ENCODE measurements at places on chromosomes 16 and 17.

DNA sequence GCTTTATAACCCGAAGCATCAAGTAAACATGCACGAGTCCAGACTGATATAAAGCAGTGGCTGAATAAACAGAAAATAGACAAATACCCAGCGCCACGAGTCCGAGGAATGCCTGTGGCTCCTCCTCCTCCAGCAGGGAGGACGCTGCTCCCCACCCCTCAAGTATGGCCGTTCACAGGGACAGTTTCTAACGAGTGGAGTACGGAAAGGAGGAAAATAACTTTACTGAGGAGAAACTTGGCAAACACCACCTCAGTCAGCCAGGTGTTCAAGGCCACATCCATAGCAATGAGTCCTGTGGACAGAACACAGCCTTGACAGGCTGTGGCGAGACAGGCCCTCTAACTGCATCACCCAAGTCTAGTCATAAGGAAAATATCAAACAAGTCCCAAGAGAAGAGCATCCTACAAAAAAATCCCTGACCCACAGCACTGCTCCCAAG is 9.2 kb downstream of the ZDHHC7 start:
- peak; percentile 76 for DNase-seq

DNA sequence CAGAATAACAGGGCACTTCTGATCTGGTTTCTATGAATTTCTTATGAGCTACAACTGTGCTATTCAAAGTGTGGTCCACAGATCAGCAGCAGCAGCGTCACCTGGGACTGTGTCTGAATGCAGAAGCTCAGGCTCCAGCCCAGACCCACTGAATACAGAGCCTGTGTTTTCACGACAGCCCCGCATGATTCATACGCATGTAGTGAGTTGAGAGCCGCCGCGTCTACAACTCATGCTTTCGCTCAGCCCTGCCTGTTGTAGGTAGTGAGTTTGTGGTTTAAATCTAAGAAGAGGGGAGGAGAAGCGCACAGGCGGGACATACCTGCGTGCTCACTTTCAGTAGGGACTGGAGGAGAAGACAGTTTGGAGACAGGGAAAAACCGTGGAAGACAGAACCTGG is 28.5 kb upstream of the ELAC2 start:
- DNase-seq, result no peak

- DNase-seq, result no peak
Observed at GRCh38 chr16:30137897-30138296, 14.9 kb upstream of the MAPK3 start.

GRCh38 chr17:19311016-19311415 is 51.5 kb downstream of the B9D1 start:
- DNase-seq, result no peak

GRCh38 chr17:33602981-33603380 is 309.9 kb upstream of the ASIC2 start:
- DNase-seq, result no peak

- DNase-seq, result peak; percentile 96
Observed at GRCh38 chr16:87457709-87458423, 35.0 kb downstream of the ZCCHC14 start.

GRCh38 chr16:47592232-47592631 is 131.1 kb downstream of the PHKB start:
- no peak for DNase-seq

DNA sequence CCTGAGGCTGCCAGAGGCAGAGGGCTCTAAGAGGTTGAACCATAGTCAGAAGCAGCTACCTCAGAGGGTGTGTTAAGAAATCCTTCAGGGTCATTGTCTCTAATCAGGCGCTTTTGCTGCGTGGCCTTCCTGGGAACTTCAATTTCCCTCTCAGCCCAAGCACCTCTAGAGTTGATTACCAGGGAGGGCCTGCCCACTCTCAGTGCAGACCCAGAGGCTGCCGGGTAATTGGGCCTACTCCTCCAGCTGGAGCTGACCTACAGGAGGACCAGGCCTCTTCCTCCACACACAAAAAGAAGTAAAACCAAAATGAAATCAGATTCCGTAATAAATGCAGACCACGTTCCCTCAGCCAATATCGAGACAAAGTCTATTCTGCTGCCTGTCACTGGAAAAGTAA is 305.0 kb upstream of the CCL2 start:
- no peak for DNase-seq

DNA sequence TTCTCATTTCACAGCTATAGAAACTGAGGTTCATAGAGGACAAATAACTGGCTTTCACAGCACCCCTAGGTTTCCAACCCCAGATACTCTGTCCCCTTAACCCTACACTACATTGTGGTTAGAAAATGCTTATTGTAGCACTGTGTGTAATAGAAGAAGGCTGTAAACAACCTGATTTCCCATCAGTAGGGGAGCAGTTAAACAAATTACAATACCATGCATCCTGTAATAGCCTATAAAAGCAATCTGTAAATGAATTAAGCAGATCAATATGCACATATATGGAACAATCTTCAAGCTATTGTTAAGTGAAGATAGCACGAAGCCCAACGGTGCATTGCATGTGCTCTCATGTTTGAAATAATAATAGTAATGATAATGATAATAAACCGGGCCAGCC is 39.2 kb upstream of the XPO6 start:
- no peak for DNase-seq

DNA sequence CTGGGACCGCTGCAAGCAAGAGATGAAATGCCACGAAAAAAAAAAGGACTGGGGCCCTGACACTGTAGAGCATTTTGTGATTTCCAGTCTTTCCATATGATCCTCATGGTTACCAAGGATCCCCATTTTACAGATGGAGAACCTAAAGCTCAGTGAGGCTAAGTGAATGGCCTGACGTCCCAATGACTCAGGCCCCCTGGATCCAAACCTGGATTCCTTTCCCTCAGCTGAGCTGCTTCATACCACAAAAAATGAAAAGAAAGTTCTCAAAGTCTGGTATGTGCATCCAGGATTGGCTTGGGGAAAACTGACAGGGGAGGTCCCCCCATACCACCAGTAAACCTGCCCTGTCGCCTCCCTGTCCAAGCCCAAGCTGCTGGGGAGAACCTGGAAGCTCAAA is 80.5 kb downstream of the TEX14 start:
- DNase-seq, result no peak

DNA sequence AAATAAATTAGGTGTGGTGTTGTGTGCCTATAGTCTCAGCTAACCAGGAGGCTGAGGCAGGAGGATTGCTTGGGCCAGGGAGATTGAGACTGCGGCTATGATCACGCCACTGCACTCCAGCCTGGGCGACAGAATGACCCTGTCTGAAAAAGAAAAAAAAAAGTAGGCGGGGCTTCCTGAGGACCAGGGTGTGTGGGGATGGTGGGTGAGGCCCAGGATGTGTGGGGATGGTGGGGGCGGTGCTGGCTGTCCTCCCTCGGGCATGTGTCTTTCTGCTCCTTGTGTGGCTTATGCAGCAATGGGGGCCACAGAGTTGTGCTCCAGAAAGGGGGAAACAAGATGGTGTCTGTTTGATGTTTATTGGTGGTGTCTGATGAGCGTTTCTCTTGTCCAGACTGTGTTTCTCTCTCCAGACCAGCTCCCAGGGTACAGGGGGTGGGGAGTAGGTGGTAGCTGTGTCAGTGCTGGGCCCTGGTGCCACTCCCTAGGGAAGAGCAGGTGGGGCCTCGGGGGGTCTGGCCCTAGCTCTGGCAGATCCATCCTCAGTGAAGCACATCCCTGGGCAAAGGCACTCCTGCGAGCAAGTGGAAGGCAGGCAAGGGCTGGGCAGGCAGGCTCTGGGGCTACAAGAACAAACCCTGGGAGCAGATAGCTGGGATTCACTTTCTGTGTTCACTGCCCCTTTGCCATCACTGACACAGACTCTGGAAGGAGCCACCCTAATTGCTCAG is 2.3 kb downstream of the LCAT start:
- DNase-seq, result no peak

DNA sequence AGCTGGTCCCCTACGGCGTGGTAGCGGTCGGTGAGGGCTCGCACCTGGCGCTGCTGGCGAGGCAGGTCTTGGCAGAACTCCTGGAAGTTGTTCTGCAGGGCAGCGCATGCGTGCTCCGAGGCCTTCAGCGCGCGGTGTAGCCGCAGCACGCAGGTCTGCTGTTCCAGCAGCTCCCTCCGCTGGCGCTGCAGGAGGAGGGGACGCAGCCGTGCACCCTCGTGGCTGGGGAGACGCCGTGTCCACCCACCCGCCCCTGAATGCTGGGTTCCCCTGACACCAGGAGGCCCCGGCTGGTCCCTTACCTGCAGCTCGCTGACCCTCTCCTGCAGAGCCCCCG is 12.2 kb downstream of the EVPL start:
- DNase-seq, result no peak

DNA sequence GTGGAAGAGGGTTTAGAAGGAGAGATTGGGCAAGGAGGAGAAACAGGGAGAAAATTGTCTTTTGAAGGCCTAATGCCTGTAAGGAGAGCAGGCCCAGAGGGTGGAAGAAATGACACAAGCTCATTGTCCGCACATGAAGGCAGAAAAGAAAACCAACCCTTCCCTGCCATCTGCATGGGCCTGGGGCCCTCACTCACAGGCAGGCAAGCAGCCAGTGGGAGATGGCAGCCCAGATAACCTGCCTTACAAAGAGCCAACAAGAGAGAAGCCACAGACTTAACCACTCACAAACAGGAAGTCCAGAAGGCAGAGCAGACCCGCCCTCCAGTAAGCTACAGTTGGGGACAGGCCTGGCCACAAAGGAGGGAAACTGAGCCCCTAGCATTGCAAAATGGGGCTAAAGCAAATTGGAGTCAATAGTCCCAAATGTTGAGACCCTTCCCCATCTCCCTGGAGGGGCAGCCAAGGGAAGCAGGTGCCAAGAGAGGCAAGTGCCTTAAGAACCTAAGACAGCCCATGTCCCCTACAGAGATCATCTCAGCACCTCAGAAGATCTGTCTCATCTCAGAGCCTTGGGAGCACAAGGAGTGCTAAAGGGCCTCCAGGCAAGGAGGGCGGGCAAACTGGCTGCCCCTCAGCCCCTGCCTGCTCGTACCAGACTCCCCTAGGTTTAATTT is 7.3 kb upstream of the TSPOAP1 start:
- DNase-seq, result no peak

DNA sequence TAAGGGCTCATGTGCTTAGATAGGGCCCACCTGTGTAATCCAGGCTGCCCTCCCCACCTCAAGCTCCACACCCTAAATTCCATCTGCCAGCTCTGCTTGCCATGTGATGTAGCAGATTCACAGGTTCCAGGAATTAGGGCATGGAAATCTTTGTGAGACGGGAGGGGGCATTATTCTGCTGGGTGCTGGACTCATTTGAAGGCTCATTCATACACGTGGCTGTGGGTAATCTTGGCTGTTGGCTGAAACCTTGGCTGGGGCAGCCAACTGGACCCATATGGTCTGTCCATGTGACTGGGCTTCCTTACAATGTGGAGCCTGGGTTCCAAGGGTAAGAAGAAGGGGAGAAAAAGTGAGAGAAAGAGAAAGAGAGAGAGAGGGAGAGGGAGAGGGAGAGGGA is 115.1 kb downstream of the CYLD start:
- DNase-seq, result no peak

DNA sequence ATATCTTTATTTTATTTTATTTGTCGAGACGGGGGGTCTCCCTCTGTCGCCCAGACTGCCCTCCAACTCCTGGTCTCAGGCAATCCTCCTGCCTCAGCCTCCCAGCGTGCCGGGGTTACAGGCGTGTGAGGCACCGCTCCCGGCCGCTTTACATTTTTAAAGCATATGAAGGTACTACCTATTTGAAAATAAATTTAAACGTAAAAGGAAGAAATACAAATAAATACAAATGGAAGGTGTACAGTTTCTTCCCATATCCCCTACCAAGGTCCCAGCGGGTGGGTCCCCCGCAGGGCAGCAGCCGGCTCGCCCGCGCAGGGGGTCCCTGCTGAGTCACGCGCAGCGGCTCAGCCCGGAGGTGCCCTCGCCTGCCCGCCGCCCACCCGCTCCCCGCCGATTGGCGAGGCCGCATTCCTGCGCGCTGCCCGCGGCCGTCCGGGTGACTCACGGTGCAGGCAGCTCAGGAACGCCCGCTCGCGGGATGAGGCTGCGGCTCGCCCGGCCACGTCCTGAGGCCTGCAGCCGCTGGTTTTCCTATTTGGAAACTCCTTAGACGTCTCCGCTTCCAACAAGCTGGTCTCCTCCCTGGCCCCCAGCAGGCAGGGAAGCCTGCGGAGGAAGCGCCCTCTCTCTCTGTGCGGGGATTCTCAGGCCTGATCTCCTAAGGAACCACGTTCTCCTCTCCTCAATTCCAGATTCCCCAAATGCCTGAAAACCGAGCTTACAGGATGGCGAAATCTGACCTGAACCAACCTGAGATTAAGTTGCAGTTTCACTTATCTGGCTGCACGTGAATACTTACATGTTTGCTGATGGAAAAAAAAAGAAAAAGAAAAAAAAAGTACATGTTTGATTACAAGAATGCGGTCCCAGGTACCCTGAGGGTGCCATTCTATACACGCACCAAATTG is 54.8 kb upstream of the MAP3K14 start:
- DNase-seq, result peak; percentile 94

GRCh38 chr17:68383443-68384321 is 73.6 kb downstream of the WIPI1 start:
- peak; percentile 94 for DNase-seq

- DNase-seq, result peak; percentile 29
Observed at GRCh38 chr16:11224894-11225676, 30.9 kb downstream of the SOCS1 start.

DNA sequence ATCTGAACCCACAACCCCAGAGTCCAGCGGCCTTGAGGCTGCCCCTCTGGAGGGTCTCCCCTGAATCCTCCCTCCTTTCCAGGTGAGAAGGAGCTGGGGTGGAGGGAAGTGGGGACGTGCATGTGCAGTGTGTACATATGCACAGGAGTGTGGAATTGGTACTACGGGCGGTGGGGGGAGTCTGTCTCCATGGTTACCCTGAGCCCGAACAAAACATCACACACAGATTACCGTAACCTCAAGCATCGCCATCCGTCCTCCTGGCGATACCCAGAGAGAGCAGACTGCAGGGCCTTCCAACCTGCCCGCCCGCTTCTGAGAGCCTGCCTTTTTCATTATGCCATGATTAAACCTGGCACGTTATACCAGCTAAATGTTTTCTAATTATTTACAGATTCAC is 25.1 kb downstream of the GSG1L start:
- no peak for DNase-seq

DNA sequence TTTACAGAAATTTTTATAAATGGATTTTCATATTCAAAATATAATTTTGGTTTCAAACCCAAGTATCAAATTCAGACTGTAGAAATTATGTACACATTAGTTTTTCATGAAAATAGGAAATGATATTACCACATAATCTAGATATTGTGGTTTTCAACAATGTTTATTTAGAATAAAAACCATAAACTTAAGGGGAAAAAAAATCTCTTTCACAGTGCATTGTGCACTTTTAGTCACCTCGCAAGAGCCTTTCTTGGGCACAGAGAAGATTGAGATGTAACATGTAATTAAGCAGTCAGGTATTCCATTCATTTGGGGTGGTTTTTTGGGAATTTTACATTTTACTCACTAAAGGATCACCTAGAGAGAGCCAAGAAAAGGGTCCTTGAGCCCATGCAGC is 104.0 kb downstream of the TANC2 start:
- no peak for DNase-seq
